Esophagus squamous epithelium (tissue), 5 donors: ENCODE measurements at places on chromosomes 13 and 19.

GRCh38 chr19:13172346-13173138 is 22.3 kb downstream of the IER2 start:
- no peak for DNase-seq

DNA sequence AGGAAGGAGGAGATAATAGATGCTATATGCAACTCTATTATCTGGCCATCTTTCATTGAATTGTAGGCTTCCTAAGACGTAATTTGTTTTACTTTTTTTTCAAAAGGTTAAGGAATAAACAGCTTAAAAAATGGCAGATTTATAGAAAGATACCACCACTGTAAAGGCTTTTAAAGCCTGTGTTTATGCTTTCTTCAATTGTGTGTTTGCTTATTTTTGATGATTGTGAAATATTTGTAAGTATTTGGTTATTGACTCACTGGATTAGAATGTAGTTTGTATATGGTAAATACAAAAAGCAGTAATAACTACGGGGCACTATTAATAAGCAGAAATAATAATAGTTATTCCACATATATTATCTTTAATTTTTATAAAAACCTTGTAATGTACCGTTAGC is 437.9 kb downstream of the KLF5 start:
- no peak for DNase-seq

DNA sequence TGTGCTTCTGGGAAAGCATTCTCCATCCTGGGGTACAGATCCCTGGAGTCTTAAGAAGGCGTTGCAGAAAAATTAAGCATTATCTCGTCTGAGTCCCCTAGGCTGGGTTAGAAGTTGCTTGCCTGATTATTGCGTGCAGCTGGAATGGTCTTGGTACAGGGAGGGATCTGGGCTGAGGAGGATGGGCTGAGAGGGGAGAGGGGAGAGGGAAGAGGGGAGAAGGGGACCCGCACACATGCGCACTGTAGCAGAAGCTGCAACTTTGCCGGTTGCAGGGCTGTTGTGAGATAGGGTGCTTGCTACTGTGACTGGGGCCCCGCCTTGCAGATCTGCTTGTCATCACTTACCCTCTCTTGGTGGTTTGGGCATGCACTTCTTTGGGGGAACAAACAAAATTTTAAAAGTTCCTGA is 316.8 kb downstream of the DLEU7 start:
- DNase-seq: no peak

- no peak for DNase-seq
These were observed 102.1 kb downstream of the INSR start for GRCh38 chr19:7191946-7192691.

GRCh38 chr13:97986835-97987234 is 33.4 kb downstream of the IPO5 start:
- DNase-seq: no peak

DNA sequence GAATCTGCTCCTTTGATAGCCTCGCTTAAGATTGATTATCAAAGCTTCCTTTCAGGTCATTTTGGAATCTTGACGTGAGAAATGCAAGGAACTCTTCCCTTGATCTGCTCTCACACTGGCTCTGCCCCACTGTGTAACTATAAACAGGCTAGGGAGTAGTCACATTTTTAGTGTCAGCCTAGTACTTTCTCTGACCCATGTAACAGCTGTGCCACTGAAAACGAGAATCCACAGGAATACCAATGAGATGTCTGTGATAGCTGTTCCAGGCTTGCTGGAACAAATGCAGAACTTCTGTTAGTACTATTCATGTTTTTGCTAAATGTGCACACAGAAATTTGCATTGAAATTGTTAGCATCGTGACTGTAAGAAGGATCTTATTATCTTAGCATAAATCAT is 221.3 kb downstream of the MYO16 start:
- DNase-seq: no peak

- DNase-seq: no peak
These were observed 15.2 kb upstream of the C1QTNF9B start for GRCh38 chr13:23912469-23912868.

DNA sequence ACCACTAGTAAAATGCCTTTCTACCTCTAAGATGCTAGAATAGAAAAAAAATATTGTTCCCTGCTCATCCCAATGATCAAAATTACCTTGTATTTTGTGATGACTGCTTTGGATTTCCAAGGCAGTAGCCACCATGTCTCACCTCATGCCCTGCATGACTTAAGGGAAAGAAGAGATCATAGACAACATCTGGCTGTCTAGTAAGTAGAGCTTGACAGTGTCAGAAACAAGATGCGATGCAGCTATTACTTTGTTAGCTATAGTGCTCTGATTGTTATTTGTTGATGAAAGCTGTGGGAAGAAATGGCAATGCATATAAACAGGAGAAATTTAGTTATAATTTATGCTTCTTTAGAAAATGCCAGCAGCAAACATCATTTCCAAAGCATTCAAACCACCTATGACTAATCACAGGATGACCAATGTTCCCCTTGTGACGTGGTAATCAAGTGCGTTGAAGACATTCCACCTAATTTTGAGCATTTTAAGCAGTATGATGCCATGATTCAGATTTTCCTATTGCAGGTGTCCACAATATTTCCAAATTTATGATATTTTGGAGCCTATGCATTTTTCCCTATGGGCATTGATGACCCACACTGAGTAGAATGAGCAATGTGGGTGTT is 308.3 kb downstream of the KCNRG start:
- DNase-seq: no peak

DNA sequence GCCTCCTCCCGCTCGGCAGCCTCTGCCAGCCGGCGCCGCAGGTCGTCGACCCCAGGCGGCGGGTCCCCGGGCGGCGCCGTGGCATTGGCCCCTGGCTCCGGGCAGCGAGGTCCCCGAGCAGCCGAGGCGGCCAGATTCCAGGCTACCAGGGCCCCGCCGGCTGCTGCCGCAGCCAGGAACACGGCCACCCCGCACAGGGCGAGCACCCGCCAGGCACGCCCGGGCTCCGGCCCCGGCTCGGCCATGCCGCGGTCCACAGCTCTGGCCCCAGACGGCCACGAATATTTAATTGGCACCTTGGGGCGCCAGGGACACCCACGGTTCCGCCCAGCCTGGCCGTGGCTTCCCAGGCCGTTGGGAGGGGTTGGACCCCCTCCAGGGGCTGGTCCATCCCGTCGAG is at the start of gene CCDC194:
Gene CCDC194, minus strand, starts transcription at position 283 of the 400 bp plus-strand sequence. Its CDS starts 38 bp downstream, at position 245.
- no peak for DNase-seq

- DNase-seq: no peak
These were observed 154.4 kb downstream of the GGACT start for GRCh38 chr13:100434010-100434763.

- no peak for DNase-seq
These were observed 92.1 kb downstream of the ATP11A start for GRCh38 chr13:112781881-112782361.

DNA sequence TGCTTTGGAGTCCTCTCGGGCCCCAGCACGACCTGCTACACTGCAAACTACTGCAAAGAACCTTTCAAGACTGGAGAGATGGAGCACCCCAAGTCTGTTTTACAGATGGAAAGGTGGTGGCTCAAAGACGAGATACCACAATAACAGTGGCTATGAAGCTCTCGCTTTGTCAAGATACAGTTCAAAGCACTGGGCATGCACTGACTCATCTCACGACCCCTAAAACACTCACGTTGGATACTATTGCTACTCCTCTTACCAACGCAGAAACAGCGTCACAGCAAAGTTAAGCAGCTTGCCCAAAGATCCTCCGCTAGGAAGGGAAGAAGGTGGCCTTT is 24.0 kb upstream of the LAIR1 start:
- no peak for DNase-seq

GRCh38 chr19:12779162-12779993 is 4.0 kb upstream of the HOOK2 start:
- no peak for DNase-seq

GRCh38 chr13:105804561-105805190 is 730.8 kb downstream of the EFNB2 start:
- no peak for DNase-seq
